ENCODE measurements at places on chromosomes 2 and 18. TPM values are rescaled to one million over a fixed set of nuclear protein-coding genes. Genes with fewer than 3 reads are reported as not detected.

SP5 gene
- polyA plus RNA-seq = not detected

CEBPZOS gene
- 29.1 TPM for polyA plus RNA-seq

BABAM2 gene
- polyA plus RNA-seq = 19.9 TPM

LRRC30 gene
- polyA plus RNA-seq = not detected

SERPINB13 gene
- not detected for polyA plus RNA-seq

DNA sequence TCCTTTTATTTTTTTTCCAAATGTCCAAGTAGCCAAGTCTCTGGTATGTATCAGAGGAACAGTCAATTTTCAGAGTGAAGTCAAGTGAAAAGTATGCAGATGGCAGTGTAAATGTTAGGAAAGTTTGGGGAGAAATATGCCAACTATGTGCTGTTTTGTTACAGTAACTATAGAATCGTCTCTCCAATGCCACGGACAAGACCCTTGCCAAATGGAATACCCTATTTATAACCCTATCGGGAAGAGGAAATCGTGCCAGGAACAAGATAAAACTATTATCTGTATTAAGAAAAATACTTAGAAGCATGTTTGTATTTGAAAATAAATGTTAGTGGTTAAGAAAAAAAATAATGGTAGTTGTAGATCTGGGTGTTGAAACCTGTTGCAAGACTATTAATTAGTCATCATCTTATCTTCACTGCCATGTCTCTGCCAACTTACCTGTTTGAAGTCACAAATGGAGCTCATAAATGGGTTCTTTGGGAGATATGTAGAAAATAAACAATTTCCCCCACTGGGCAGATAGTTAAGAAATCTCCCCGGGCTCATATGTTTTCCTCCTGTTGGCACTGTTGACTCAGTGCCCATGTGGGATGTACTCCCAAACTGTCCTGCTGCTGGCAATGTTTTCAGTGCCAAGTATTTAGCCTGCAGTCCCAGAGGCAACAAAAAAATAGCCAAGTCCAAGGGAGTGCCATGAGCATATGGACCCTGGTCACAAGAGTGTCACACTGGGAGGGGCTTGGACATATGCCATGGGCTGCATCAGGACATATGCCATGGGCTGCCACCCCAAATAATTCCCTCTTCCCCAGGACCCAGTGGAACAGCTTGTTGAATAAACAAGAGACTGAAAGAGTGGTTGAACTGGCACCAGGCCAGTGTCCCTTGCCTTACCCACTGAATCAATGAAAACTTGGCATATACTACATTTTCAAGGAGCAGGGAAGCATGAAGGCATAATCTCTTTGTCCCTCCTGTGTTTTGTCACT, 366.9 kb downstream of the OSR1 start:
- H3K4me1 ChIP-seq = no peaks in the 10 kb centered on the region
- no peak overlapping the region for H3K4me3 ChIP-seq
- H3K27me3 ChIP-seq = no peaks in the 10 kb centered on the region
- no peak overlapping the region for H3K27ac ChIP-seq
- peak; percentile 28 for DNase-seq

DNA sequence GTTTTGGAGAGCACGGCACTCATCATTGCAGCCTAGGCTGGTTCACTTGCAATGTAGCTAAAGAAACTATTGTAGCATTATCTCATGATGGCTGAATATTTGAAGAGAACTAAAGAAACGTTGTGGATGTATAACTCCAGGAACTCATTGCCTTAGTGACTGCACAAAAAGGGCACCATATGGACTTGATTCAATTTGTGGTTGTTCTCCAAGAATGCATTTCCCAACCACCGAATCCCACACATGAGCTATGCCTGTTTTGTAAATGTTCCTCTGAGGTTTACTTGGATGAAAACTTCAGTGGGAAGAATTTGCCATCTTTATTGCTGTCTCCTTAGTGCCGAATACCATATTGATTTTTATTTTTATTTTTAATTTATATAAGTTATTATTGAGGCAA, 43.5 kb downstream of the DOK6 start:
- no peaks in the 10 kb centered on the region for H3K27me3 ChIP-seq
- no peaks in the 10 kb centered on the region for H3K4me1 ChIP-seq
- no peak for DNase-seq
- H3K36me3 ChIP-seq = no peaks in the 10 kb centered on the region
- no peak overlapping the region for H3K27ac ChIP-seq
- H3K4me3 ChIP-seq = no peak overlapping the region

GRCh38 chr2:240557808-240558207, at the start of gene ANKMY1:
Gene ANKMY1 (minus strand): TSS chr2:240557988. CDS start chr2:240557335, 653 bp downstream.
- peaks cover 34% of the 10 kb centered on the region for H3K4me1 ChIP-seq
- no peaks in the 10 kb centered on the region for H3K27me3 ChIP-seq
- H3K4me3 ChIP-seq = peak within 1 kb of the TSS; percentile 39

- no peak overlapping the region for H3K4me3 ChIP-seq
- no peaks in the 10 kb centered on the region for H3K27me3 ChIP-seq
- H3K27ac ChIP-seq = no peak overlapping the region
Measured at GRCh38 chr2:207149249-207150213, 16.2 kb downstream of the KLF7 start.

GRCh38 chr2:47309952-47310800, 92.8 kb upstream of the MSH2 start:
- no peak overlapping the region for H3K4me3 ChIP-seq
- no peaks in the 10 kb centered on the region for H3K36me3 ChIP-seq
- H3K27me3 ChIP-seq = no peaks in the 10 kb centered on the region

DNA sequence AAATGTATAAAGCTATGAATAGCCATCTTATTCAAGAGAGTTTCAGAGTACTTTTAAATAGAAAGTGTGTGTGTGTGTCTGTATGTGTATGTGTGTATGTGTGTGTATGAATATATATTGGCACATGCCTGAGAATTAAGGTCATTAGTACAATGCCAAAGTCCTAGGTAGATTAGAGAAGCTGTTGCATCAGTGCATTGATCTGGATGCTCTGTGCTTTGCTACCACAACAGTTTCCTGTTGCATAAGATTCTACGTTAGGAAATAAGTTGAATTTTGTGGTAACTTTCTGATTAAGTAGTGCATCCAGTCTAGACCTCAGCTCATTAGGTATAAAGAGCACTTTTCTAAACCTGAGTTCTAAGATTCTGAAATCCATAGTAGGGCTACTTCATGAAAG, 1102.8 kb upstream of the KLHL29 start:
- no peaks in the 10 kb centered on the region for H3K27me3 ChIP-seq
- H3K36me3 ChIP-seq = no peaks in the 10 kb centered on the region
- no peak for DNase-seq
- H3K4me1 ChIP-seq = no peaks in the 10 kb centered on the region
- no peak overlapping the region for H3K4me3 ChIP-seq
- no peak overlapping the region for H3K27ac ChIP-seq

- no peaks in the 10 kb centered on the region for H3K4me1 ChIP-seq
- DNase-seq = no peak
- H3K36me3 ChIP-seq = no peaks in the 10 kb centered on the region
- H3K27me3 ChIP-seq = no peaks in the 10 kb centered on the region
Measured at GRCh38 chr18:62788111-62788510, 72.8 kb downstream of the PHLPP1 start.

- H3K27me3 ChIP-seq = no peaks in the 10 kb centered on the region
- no peaks in the 10 kb centered on the region for H3K4me1 ChIP-seq
- H3K36me3 ChIP-seq = no peaks in the 10 kb centered on the region
- no peak overlapping the region for H3K4me3 ChIP-seq
Measured at GRCh38 chr2:104371087-104371781, 482.7 kb upstream of the POU3F3 start.

GRCh38 chr2:134623796-134624195, 95.0 kb downstream of the TMEM163 start:
- no peak for DNase-seq
- H3K4me1 ChIP-seq = no peaks in the 10 kb centered on the region
- H3K27me3 ChIP-seq = no peaks in the 10 kb centered on the region

GRCh38 chr2:240983996-240984498, 14.4 kb upstream of the SNED1 start:
- no peak for DNase-seq
- H3K4me3 ChIP-seq = no peak overlapping the region
- H3K27ac ChIP-seq = no peak overlapping the region
- H3K27me3 ChIP-seq = peaks cover 8% of the 10 kb centered on the region
- H3K36me3 ChIP-seq = no peaks in the 10 kb centered on the region
- peaks cover 14% of the 10 kb centered on the region for H3K4me1 ChIP-seq

GRCh38 chr2:29663268-29663667, 258.1 kb downstream of the ALK start:
- no peaks in the 10 kb centered on the region for H3K4me1 ChIP-seq
- no peak overlapping the region for H3K27ac ChIP-seq
- no peak for DNase-seq
- H3K4me3 ChIP-seq = no peak overlapping the region
- no peaks in the 10 kb centered on the region for H3K36me3 ChIP-seq

DNA sequence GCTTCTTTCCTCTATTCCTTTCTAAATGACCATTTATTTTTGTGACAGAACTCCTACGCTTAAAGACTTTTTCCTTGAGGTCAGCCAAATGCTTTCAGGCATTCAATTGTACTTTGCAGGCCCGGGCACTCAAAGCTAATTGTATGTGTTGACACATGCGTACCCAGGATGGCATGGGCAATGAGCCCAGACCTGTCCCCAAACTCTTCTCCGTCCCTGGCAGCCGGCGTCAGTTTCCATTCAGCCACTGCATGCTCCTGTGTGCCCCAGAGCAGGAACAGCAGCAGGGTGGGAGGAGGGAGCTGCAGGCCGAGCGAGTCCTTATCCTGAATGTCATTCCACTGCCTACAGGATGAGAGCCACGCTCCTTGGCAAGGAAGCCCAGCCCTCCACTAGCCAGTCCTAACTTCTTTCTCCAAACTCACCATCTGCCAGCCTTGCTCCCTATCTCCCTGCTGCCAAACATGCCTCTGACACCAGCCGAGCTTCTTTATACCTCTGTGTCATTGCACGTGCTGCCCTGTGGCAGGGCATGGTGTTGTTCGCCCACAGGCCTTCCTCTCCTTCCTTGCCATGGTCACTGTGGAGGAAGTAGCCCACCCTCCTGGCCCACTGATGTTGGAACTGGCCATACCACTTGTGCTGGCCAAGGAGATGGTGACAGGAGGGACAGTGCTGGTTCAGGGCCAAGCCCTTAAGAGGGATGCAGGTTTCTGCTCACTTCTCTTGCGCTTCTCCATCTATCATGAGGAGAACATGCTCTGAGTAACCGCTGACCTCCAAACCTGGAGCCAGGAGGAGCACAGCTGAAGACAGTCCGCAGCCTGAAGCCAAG, 116.9 kb upstream of the FHL2 start:
- H3K4me1 ChIP-seq = peaks cover under 1% of the 10 kb centered on the region
- peak; percentile 19 for DNase-seq
- H3K27ac ChIP-seq = no peak overlapping the region

DNA sequence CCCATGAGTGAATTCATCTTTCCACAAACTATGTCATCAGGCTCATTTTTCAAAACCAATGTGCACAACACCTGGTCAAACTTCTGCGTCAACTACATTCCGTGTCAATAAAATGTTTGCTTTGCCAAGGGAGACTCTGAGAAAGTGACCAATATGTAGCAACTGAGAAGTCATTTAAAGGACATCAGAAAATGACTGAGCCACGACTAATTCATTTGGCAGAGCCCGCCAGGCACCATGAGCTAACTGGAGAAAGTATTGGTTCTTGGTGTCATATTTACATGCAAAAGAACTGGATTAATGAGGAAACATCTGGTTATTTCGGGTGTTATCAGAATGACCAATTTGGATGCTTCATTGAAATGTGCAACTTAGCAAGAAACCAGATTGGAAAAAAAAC, 7.2 kb downstream of the RND3 start:
- peak overlapping the region; percentile 83 for H3K27ac ChIP-seq
- H3K27me3 ChIP-seq = no peaks in the 10 kb centered on the region
- peaks cover 37% of the 10 kb centered on the region for H3K36me3 ChIP-seq
- no peak overlapping the region for H3K4me3 ChIP-seq
- DNase-seq = peak; percentile 49

GRCh38 chr2:110973262-110973661, 147.5 kb upstream of the BCL2L11 start:
- H3K4me3 ChIP-seq = no peak overlapping the region
- H3K4me1 ChIP-seq = no peaks in the 10 kb centered on the region
- H3K27me3 ChIP-seq = peaks cover 12% of the 10 kb centered on the region
- H3K27ac ChIP-seq = no peak overlapping the region
- no peaks in the 10 kb centered on the region for H3K36me3 ChIP-seq
- no peak for DNase-seq

DNA sequence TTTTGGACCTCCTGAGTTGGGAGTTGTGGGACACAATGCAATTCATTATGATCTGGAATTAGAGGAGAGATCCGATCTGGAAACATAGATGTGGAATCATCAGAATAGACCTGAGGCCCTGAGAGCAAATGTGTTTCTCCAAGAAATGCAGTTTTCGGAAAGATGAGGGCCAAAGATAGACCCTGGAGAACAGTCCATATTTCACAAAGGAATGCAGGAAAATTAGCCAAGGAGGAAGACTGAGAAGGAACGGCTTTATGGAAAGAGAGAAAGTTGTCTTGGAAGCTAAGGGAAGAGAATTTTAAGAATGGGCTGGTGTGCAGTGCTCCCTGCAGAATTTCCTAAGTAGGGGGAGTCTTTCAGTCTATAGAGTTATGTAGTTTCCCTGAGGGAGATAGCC, 11.1 kb upstream of the ZNF532 start:
- no peak overlapping the region for H3K27ac ChIP-seq
- H3K36me3 ChIP-seq = no peaks in the 10 kb centered on the region
- H3K4me3 ChIP-seq = no peak overlapping the region
- no peaks in the 10 kb centered on the region for H3K27me3 ChIP-seq
- DNase-seq = no peak
- no peaks in the 10 kb centered on the region for H3K4me1 ChIP-seq

GRCh38 chr2:85353876-85354285, 447 bp downstream of the RETSAT start:
- peak overlapping the region; percentile 18 for H3K27ac ChIP-seq
- H3K4me3 ChIP-seq = peak overlapping the region; percentile 66
- peaks cover 8% of the 10 kb centered on the region for H3K4me1 ChIP-seq

- no peaks in the 10 kb centered on the region for H3K36me3 ChIP-seq
- no peak overlapping the region for H3K4me3 ChIP-seq
- H3K27me3 ChIP-seq = no peaks in the 10 kb centered on the region
- no peak overlapping the region for H3K27ac ChIP-seq
- no peaks in the 10 kb centered on the region for H3K4me1 ChIP-seq
- DNase-seq = no peak
Measured at GRCh38 chr2:84204995-84205394, 254.1 kb downstream of the SUCLG1 start.

DNA sequence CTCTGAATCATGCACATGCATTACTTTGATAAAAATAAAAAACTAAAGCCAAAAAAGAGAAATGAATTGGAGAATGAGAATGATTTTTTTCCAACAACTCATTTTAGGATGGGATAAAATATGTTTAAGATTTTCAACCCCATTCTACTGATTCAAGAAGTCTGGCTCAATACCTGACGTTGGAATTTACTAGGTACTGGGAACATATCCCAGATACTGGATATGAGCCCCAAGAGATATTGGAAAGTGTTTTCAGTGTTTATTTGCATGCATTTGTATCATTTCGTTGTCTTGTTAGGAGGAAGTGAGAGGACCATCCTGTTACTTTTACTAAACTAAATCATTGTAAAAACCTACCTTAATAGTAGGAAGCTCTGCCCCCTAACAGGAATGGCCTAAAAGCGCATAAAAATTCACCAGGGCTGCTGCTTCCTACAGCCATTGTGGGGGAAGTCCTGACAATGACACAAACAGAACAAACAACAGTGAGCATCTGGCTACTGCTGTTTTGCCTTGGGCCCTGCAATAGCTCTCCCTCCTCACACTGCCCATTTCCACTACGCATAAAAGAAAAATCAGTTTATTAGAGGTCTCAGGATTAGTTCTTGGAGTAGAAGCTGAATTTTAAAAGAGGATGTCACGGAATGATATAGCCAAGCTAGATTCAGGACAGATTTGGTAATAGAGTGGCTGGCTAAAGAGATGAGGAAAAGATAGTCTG, 35.2 kb downstream of the ANKAR start:
- H3K27me3 ChIP-seq = no peaks in the 10 kb centered on the region
- no peak overlapping the region for H3K4me3 ChIP-seq
- DNase-seq = no peak

GRCh38 chr2:203728321-203728720, 21.9 kb downstream of the CD28 start:
- H3K4me1 ChIP-seq = no peaks in the 10 kb centered on the region
- no peaks in the 10 kb centered on the region for H3K27me3 ChIP-seq
- H3K36me3 ChIP-seq = no peaks in the 10 kb centered on the region

All from endothelial cell of umbilical vein (primary cell).